Stromal cell of bone marrow (primary cell): ENCODE measurements at places on chromosomes 4 and X.
A peak's percentile ranks its signal among the peaks of the same experiment; 100 is the strongest.

- DNase-seq = no peak
These were observed 83.5 kb upstream of the SMIM10 start for GRCh38 chrX:134907302-134907701.

GRCh38 chrX:129938081-129938480, 32.1 kb downstream of the UTP14A start:
- no peak for DNase-seq

DNA sequence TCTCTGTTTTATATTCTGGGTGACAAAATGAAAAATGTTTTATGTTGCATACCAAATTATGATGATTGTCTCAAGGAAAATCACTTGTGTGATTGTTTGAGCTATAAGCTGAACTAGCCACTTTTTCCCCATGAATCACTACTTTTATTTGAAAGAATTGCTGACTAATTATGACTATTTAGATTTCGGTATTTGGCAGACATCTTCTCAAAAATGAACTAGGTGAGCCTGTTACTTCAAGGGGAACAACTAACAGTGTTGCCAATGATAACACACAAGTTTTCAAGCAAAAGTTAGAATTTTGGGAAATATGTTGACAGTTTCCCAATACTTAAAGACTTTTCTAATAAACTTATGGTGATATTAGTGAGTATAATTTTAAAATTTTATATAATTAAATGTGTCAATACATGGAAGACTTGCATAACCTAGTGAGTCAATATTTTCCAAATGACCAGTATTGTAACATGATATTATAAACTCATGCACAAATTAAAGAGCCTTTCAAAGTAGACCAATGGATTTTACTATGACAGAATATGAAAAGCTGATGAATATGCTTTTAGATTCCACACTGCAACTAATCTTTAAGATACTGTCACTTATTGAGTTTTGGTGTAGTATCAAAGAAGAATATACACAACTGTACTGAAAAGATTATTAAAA, 187.7 kb upstream of the GATB start:
- DNase-seq = peak; percentile 73

DNA sequence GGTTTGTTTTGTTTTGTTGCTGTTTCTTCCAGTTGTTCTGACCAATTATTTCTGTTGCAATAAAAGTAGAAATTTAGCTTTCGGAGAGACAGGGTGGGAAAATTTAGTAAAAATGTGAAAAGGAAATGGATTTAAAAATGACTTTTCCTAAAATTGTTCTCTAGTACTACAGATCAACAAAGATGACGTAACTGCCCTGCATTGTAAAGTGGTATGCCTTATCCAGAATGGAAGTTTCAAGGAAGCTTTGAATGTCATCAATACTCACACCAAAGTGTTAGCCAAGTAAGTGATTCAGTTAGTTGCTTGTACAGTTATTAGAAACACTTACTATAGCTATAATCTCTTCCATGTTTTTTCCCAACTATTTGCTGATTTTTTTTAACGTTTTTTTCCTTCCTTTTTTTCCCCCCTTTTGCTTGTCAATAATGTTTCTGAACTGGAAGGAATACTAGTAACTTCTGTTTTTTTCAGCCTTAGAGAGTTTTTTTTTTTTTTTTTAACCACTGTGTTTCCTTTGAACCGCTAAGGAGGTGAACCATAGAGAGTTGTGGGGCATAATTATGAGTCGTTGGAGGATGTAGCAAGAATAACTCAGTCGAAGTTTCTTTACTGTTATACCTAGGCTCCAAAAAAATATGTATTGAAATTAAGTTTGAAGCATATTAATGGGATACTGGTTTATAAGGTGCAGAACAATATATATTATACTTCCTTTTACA, 2.2 kb downstream of the SRP72 start:
- DNase-seq = no peak

GRCh38 chrX:85517994-85518718, 138.7 kb upstream of the POF1B start:
- no peak for DNase-seq

- no peak for DNase-seq
These were observed 38.7 kb upstream of the GRID2 start for GRCh38 chr4:92265021-92265420.

- DNase-seq = peak; percentile 59
These were observed 29.5 kb upstream of the XIAP start for GRCh38 chrX:123830309-123830708.

DNA sequence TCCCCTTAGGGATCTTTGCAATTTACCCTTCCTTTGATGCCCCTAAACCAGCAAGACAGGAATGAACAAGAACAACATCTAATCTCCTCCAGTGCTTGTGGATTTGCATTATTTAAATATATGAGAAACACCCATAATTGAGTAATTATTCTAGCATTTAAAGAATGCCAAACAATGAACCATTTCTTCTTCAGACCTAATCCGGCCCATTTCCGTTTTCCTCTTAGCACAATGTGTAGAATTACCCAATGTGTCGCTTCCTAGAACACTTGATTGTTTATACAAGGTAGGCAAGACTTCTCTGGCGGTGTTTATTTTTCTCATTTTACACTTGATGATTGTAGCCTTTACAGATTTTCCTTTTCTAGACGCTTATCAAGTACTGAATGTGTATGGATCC, 43.5 kb downstream of the CLDN34 start:
- DNase-seq = no peak

DNA sequence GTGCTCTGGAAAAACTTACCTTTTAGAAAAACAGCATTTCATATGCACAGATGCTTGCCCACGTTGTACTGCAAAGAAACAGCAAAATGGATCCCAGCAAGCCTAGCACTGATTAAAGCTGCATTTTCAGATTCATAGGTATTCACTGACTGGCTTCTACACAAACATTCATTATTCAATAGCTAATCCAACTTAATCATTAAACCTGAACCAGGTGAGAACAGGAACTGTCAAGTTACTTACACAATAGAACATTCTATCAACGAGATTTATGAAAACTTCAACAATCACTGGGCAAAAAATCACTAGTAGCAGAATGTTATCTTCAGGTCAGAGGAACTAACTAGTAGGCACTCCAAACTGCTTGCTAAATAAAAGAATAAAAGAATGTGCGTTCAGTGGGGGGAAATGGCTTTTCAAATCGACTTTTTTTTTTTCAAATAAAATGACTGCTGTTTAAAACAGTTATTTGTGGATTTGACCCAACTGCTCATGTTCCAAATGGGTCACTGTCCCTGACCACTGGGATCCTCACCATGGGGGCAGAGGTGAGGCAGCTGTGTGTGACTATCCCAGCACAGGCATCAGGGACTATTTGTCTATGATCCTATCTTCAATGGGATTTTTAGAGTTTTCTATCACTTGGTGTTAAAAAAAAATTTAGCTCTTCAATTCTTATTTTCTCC, 42.3 kb downstream of the STX18 start:
- DNase-seq = no peak
